ENCODE measurements at places on chromosomes 12 and 14. TPM values are rescaled to one million over a fixed set of nuclear protein-coding genes. Genes with fewer than 3 reads are reported as not detected.

DNA sequence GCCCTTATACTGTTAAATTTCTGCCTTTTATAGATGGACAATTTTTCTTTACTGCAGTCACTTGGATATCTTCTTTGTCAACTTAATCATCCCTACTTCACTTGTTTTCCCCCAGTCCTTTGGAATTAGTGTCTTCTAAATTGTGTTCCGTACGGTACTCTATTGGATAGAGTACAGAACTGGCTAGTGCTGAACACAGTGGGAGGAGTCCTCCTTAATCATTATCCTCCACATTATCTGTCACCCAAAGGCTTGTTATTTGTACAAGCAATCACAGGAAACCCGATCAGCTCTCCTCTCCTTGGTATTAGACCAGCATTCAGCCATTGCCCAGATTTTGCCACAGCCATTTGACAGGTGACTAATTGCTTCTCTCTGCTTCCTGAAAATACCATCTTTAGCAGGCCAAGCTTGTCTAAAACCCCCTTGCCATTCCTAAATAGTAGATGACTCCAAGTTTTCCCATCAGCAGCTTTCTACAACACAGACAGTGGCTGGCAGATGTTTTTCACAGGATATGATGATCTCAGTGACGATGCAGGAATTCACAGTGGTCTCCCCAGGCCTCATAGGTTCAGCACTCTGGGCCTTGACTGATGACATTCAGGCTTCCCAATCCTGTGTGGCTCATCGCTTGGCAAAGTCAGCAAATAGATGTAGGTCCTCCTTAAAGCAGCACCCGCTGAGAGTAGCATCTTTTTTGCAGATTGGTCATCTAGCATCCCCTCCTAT, 216.0 kb upstream of the RGS6 start:
- DNase-seq: no peak

DNA sequence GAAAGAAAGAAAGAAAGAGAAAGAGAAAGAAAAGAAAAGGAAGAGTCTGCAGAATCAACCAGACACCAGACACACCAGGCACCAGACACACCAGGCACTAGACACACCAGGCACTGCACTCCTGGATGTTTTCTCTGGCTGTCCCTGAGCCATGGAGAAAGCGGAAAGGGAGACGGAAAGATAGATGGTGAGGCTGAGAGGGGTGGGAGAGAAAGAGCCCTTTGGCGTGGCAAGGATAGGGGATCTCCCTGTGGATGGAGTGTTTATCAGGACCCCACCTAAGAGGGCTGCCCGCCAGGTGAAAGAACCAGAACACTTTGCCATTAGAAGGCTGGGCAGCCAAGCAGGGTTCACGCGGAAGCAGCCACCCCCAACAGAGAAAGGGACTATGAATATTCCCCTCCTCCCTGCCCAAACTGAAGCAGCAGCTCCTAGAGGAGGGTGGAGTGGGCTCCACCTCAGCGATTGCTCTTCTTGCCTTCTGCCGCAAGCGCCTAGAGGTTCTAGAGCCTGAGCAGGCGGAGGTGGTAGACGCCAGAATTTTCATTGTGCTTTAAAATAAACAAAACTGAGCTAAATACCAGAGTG, 13.4 kb downstream of the ST8SIA1 start:
- no peak for DNase-seq

- DNase-seq: no peak
Measured at GRCh38 chr14:51738754-51739153, 87.0 kb downstream of the FRMD6 start.

- no peak for DNase-seq
Measured at GRCh38 chr12:131133994-131134393, 180.3 kb downstream of the ADGRD1 start.

DNA sequence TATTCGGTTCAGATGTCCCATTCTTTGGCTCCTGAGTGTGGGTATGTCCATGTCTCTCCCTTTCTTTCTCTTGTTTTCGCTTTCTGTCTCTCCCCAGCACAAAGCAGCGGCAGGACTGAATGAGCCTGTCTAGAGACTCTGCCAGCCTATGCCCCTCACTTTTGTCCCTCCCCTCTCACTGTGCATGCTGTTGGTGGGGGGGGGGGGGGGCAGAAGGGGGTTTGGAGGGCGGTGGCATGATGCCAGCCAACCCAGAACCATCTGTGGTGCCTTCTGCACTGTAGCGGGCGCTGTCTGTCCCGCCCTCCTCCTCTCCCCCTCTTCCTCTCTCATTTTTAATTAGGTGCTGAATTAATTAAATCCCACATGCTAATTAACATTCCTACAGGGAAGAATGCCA, 17.7 kb downstream of the NGDN start:
- DNase-seq: no peak

GRCh38 chr12:1529228-1529861, 65.0 kb downstream of the FBXL14 start:
- DNase-seq: no peak

- DNase-seq: no peak
Measured at GRCh38 chr12:124548854-124549378, 18.5 kb downstream of the NCOR2 start.

DNA sequence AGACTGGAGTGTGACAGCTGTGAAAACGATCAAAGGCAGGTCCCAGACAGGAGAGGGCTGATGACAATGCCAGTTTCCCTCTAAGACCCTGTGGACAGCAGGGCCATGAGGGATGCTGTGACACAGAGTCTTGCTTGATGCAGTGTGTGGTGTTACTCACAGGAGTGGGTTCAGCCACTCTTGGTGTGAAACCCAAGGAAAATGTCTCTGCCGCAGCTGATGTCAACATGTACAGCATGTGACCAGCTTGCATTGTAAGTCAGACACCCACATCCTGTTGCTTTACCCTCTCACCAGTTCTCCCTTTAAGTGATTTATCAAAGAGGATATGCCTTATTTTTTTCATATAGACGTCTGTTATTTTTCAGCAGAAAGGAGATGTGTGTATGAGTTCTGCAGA, 268.6 kb downstream of the BTG1 start:
- DNase-seq: peak; percentile 25

- DNase-seq: no peak
Measured at GRCh38 chr12:106006940-106007339, 131.8 kb downstream of the NUAK1 start.

- peak; percentile 45 for DNase-seq
Measured at GRCh38 chr12:4270016-4270830, 3.3 kb upstream of the CCND2 start.

- DNase-seq: no peak
Measured at GRCh38 chr12:75432924-75433323, 42.0 kb downstream of the GLIPR1L2 start.

GRCh38 chr12:110846615-110847566, at the start of gene CCDC63:
TSS of gene CCDC63 (plus strand) at chr12:110846987. CDS start at chr12:110852955, 5,968 bp downstream.
- peak; percentile 45 for DNase-seq

- no peak for DNase-seq
Measured at GRCh38 chr14:69658664-69659261, 47.4 kb downstream of the SUSD6 start.

GRCh38 chr12:23945249-23945648, 4.2 kb downstream of the SOX5 start:
- no peak for DNase-seq

GRCh38 chr12:108495054-108495453, 20.0 kb upstream of the FICD start:
- no peak for DNase-seq

DNA sequence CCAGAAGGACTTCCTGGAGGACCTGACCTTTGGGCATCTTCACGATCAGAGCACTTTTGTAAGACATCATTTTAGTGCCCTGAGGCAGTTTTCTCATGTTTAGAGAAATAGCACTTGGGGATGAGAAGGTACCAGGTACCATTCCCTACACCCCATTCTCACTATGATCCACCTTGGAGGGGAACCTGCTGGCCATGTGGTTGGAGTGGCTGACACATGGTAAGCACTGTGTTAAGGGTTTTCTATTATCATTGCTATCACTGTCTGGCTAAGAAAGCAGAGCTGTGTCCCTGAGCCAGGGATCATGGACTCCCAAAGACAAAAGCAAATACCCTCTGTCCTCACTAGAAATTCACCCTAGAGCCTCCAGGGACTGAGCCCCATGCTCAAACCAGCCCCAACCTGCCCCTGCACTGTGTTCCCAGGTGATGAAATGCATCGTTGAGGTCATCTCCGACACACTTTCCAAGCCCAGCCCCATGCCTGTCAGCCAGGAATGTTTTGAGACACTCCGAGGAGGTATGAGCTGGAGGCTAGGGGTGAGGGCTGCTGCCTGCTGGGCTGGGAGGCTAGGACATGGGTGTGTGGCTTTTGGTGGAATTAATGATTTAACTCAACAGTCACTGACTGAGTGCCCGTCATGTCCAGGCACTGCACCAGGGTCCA, 3.4 kb downstream of the CHGA start:
- no peak for DNase-seq

- no peak for DNase-seq
Measured at GRCh38 chr12:21065845-21066244, 65.1 kb upstream of the SLCO1B1 start.

DNA sequence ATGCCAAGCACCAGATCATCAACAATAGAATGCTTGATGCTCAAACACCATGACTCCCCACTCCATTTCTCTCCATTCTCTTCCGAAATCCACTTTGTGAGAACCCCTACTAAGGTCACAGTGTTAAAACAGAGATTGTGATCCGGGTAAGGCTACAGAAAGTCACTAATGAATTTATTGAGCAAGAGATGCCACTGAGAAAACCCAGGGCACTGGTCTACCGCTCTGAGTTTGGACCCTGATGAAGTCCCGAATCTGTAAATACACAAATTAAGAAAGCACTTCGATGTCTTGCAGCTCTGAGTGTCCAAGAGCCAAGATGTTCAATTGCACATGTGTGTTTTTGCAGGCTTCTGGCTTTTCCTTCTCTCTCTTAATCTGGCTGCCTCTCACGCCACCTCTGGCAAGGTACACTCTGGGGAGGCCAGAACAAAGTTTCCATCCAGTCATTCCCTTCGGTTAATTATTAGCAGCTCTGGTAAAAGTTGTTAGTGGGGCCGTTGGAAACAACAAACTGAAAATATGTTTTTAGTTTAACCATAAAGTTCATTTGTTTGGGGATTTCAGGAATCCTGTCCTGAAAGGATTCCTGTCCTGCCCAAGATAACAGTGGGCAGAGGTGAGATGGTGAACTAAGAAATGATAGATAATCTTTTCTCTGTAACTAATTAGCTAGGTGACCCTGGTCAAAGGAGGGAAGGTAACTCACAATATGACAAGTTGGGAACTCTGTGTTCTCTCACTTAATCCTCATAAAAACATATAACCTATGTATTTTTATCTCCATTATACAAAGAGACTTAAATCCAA, 75.4 kb downstream of the BTG1 start:
- no peak for DNase-seq

- no peak for DNase-seq
Measured at GRCh38 chr14:71358209-71358931, 451.1 kb downstream of the PCNX1 start.

GRCh38 chr12:103917873-103918272, 12.3 kb upstream of the HSP90B1 start:
- DNase-seq: no peak

GRCh38 chr12:113135178-113136127, at the start of gene RASAL1:
TSS of gene RASAL1 (minus strand) at chr12:113135761. CDS start at chr12:113135462, 299 bp downstream.
- DNase-seq: peak; percentile 64

- DNase-seq: no peak
Measured at GRCh38 chr14:70133461-70133860, 55.3 kb downstream of the SLC8A3 start.

- no peak for DNase-seq
Measured at GRCh38 chr14:73752297-73752992, 38.3 kb upstream of the PNMA1 start.

DNA sequence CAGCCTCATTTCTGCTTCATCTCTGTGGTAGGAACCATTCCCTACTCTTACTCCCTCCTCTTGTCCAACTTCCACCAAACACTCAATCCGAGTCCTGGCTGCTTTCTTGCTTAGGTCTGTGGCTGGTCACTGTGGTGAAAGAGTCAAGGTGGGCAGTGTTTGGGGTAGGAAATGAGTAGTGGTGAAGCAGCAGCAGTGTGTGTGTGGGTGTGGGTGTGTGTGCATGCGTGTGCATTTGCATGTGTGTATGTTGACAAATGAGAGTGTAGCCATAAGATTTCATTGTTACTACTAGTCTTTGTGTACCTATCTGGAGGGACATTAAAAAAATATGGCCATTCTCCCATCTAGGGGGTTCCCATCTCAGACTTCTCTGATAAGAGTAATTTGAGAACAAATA, 78.6 kb upstream of the SCN8A start:
- DNase-seq: no peak

GRCh38 chr12:107131832-107132616, 38.7 kb upstream of the CRY1 start:
- DNase-seq: no peak

DNA sequence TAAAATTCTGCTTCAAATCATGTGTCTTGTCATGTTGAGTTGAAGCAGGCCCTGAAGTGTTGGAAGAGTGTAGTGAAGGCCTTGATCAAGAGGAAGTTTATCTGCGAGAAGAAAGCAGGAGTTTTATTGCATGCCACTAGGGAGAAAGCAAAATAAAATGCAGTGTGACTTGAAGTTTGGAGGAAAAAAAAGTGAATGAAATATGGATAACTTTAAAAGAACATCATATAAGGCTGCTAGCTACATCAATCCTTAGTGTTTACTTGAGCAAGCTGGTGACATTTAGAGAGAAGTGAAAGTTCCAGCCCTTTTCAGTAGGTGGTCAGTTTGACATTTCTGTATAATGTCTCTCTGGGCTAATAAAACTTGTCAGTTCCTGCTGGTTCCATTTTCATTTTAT, 841.1 kb downstream of the TMTC2 start:
- DNase-seq: no peak

DNA sequence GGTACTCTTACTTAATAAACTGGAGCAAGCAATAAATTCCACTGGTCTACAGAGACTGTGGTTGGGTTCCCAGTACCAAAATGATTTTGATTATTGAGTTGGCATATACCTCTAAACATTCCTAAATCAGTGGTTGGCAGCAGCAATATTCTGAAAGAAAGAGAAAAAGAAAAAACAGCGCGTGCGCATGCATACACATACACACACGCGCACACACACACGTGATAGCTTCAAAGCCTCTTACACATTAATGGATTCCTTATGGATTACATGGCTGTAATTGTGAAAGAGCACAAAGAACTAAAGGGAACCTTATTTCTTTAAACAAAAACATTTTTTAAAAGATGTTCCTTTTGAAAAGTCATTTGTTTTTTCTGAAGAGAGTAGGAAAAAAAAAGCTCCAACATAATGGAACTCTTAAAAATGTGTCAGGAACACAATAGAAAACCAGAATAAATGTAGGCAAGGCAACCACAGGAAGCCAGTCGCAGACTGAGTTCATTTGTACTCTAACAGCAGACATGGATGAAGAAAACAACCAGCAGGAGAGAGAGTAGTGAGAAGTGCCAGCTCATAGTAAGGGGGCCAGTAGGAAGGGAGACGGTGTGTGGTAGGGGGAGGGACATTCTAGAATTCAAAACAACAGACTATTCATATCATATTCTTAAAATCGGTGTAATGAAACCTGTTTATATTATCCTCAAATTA, 80.0 kb downstream of the DRAM1 start:
- no peak for DNase-seq

The SLC39A5 gene
- 1.00 TPM for total RNA-seq

The PRPF40B gene
- 16.4 TPM for total RNA-seq

The SLC8A3 gene
- 0.13 TPM for total RNA-seq

The MIP gene
- not detected for total RNA-seq

The DTX1 gene
- 75.3 TPM for total RNA-seq

The OR6C1 gene
- not detected for total RNA-seq

The G2E3 gene
- 32.6 TPM for total RNA-seq

The LGALS3 gene
- 221 TPM for total RNA-seq

The LRRC43 gene
- not detected for total RNA-seq

The CLEC9A gene
- total RNA-seq: not detected

The ITGA7 gene
- 1.4 TPM for total RNA-seq

The TSFM gene
- total RNA-seq: 28.4 TPM

The VEZT gene
- 47.2 TPM for total RNA-seq

The TPPP2 gene
- not detected for total RNA-seq

The HOXC10 gene
- not detected for total RNA-seq

The CLEC4C gene
- 0.44 TPM for total RNA-seq

The OR4E1 gene
- not detected for total RNA-seq

The C14orf39 gene
- not detected for total RNA-seq
